ENCODE measurements at places on chromosomes 1 and 21.

- H3K4me1 ChIP-seq, result peaks cover 6% of the 10 kb centered on the region
- no peaks in the 10 kb centered on the region for H3K36me3 ChIP-seq
- H3K27ac ChIP-seq, result no peak overlapping the region
- H3K27me3 ChIP-seq, result no peaks in the 10 kb centered on the region
Measured at GRCh38 chr1:109892561-109893368, 17.9 kb upstream of the CSF1 start.

DNA sequence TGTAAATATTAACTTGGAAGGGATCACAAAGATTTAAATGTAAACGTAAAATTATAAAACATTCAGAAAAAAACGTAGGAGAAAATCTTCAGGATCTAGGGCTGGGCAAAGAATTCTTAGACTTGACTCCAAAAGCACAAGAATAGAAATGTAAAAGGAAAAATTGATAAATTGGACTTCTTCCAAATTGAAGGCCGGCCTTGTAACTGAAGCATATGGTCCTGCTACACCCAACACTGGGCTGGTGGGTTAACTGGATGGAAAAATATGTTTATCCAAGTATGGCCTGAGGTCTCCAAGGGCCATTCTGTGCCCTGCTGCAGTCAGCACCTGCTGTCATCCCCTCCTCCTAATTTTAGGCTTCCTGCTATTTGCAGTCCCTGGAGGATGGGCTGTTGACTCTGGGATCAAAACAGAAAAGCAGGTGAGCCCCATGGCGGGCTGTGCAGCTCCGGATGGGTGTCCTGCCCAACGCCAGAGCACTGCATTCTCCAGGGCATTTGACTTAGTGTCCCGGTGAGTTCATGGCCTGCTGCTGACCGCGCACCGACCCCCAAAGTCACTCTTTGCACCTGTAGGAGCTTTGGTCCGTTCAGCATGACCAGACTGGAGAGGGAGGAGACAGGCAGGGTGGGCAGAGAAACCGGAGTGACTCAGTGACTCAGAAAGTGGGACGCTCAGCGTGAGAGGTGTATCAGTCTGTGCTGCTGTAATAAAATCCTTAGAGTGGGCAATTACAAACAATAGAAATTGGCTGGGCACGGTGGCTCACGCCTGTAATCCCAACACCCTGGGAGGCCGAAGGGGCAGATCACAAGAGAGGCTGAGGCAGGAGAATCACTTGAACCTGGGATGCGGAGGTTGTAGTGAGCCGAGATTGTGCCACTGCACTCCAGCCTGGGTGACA is 6.1 kb upstream of the AIRE start:
- H3K4me1 ChIP-seq, result no peaks in the 10 kb centered on the region
- no peaks in the 10 kb centered on the region for H3K27me3 ChIP-seq
- DNase-seq, result no peak
- H3K4me3 ChIP-seq, result no peak overlapping the region

GRCh38 chr1:228081144-228081543 is 1.4 kb upstream of the ARF1 start:
- peaks cover 27% of the 10 kb centered on the region for H3K36me3 ChIP-seq
- DNase-seq, result no peak
- H3K27me3 ChIP-seq, result no peaks in the 10 kb centered on the region
- peaks cover 54% of the 10 kb centered on the region for H3K4me1 ChIP-seq
- H3K4me3 ChIP-seq, result peak overlapping the region; percentile 91

DNA sequence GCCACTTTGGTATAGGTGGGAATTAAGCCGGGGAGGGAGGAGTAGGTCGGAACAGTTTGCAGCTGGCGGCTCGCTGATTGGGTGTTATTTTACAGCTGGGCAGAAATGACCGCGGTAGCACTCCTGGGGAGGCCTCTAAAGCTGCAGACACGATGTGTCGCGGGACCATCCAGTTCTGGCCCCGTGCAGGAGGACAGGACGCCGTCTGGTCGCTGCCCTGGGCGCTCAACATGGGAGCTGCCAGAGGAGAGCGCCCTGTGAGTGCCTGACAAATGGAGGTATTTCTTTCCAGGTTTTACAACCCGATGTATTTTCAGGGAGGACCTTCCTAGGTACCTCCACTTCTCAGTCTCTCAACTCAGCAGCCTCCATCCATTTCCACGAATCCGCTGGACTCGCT is 46.2 kb downstream of the CDC7 start:
- H3K4me3 ChIP-seq, result no peak overlapping the region
- H3K4me1 ChIP-seq, result peaks cover 80% of the 10 kb centered on the region
- peak overlapping the region; percentile 94 for H3K27ac ChIP-seq
- no peaks in the 10 kb centered on the region for H3K27me3 ChIP-seq
- DNase-seq, result no peak

GRCh38 chr1:41546833-41547135 is 62.3 kb upstream of the EDN2 start:
- no peak for DNase-seq
- no peak overlapping the region for H3K4me3 ChIP-seq
- peaks cover 7% of the 10 kb centered on the region for H3K4me1 ChIP-seq
- no peak overlapping the region for H3K27ac ChIP-seq
- H3K36me3 ChIP-seq, result peaks cover 11% of the 10 kb centered on the region

DNA sequence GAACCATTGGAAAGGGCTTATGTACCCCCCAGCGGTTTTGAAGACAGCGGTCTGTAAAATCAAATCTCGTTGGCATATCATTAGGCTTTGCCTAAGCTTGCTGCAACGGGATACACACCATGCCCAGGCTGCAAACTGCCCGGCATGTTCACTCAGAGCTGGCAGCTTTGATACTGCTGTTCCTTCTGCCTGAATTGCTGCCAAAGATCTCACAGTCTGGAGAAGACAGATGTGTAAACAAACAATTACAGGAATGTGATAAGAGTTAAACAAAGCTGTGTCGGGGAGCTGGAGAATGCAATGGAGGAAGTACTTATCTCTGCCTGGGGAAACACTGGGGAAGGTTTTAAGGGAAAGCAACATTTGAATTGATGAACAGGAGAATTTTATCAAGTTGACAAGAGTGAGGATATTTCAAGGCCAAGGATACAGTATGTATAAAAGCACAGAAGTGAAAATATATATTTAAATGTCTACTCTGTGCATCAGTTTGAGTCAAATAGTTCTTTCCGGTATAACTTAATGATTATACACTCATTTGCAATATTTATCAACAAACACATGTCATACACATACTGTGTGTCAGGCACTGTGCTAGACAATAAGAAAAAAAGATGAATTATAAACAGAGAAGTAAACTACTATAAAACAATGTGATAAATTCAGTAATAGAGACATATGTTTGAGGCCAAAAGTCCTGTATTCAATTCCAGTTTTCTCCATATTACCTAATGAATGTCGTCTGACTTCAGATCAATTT is 29.9 kb downstream of the CHML start:
- no peaks in the 10 kb centered on the region for H3K27me3 ChIP-seq
- DNase-seq, result no peak
- H3K4me1 ChIP-seq, result no peaks in the 10 kb centered on the region
- no peak overlapping the region for H3K27ac ChIP-seq
- H3K36me3 ChIP-seq, result no peaks in the 10 kb centered on the region

- H3K4me1 ChIP-seq, result no peaks in the 10 kb centered on the region
- H3K4me3 ChIP-seq, result no peak overlapping the region
- H3K27ac ChIP-seq, result no peak overlapping the region
Measured at GRCh38 chr1:47374501-47374900, 40.9 kb downstream of the CMPK1 start.

DNA sequence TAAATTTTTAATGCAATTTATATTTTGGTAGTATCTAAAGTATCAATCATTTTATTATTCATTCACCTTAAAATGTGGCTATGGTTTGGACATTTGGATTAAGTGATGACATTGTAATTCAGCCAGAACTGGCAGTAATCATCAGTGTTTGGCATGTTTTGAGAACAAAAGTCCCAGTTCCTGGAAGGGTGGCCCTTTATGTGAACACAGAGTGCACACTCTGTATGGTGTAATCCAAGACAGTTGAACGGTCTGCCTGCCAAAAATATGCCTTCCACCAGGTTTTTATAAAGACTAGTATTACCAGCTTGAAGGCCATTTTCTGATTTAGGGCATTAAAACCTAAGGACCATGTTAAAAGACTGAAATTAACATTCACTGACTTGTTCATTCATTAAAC is 448.7 kb downstream of the LTN1 start:
- no peaks in the 10 kb centered on the region for H3K27me3 ChIP-seq
- no peaks in the 10 kb centered on the region for H3K4me1 ChIP-seq
- H3K4me3 ChIP-seq, result no peak overlapping the region
- DNase-seq, result no peak
- no peak overlapping the region for H3K27ac ChIP-seq
- no peaks in the 10 kb centered on the region for H3K36me3 ChIP-seq

DNA sequence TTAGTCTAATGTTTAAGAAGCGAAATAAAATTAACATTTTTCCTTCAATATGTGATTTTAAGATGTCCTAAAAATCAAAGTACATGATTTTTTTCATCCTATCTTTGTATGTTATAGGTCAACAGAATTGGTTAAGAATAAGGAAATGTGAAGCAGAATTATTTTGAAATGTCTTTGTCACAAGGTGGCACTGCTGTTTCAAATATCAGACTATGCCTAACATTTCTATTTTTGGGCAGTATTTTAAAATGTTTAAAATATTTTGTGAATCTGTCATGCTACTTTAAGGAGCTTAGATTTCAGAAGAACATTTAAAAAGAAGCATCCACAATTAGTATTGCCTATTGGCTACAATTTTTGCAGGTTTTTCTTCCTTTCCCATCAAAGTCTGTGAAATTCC is 38.7 kb downstream of the AMY1C start:
- no peaks in the 10 kb centered on the region for H3K27me3 ChIP-seq
- H3K4me1 ChIP-seq, result no peaks in the 10 kb centered on the region
- DNase-seq, result no peak
- no peak overlapping the region for H3K27ac ChIP-seq

GRCh38 chr1:87305762-87306161 is 22.9 kb upstream of the LMO4 start:
- no peak overlapping the region for H3K27ac ChIP-seq
- peaks cover 58% of the 10 kb centered on the region for H3K27me3 ChIP-seq
- H3K36me3 ChIP-seq, result no peaks in the 10 kb centered on the region
- DNase-seq, result no peak
- H3K4me1 ChIP-seq, result no peaks in the 10 kb centered on the region
- no peak overlapping the region for H3K4me3 ChIP-seq

DNA sequence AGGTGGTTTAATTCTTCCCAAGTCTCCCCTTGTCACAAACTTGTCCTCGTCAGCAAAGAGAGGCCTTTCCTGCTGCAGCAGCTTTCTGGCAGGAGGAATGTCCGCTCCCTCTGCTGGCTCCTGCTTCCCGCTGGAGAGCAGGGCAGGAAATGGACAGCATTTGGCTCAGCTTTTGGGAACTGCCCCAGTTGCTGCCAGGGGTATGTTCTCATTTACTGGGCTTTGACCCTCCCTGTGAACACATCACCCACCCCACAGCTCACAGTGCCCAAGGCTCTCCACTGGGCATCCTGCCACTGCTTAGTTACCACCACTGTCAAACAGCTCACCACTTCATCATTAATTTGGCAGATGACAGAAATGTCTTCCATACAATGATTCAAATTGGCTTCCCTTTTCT is 75.4 kb downstream of the MRPL37 start:
- no peaks in the 10 kb centered on the region for H3K27me3 ChIP-seq
- peaks cover 48% of the 10 kb centered on the region for H3K4me1 ChIP-seq
- H3K27ac ChIP-seq, result no peak overlapping the region

DNA sequence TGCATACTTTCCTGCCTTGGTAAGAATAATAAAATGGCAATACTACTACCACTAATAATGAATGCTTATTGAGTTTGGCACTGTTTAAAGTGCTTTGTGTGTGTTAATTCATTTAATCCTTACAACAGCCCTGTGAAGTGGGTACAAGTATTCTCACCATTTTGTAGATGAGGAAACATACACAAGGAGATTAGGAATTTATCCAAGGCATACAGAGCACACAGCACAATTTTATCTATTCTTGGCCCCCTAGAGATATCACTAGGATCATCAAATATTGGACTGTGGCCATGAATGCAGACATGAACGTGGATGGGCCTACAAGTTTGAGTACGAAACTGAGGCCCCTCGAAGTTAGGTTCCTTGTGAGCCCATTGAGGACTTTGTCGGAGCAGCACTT is 39.5 kb downstream of the TENT5C start:
- DNase-seq, result no peak
- no peak overlapping the region for H3K27ac ChIP-seq
- peaks cover 36% of the 10 kb centered on the region for H3K4me1 ChIP-seq
- H3K4me3 ChIP-seq, result no peak overlapping the region
- no peaks in the 10 kb centered on the region for H3K36me3 ChIP-seq

- no peak overlapping the region for H3K4me3 ChIP-seq
- H3K36me3 ChIP-seq, result no peaks in the 10 kb centered on the region
- no peak for DNase-seq
- no peaks in the 10 kb centered on the region for H3K4me1 ChIP-seq
- H3K27me3 ChIP-seq, result no peaks in the 10 kb centered on the region
Measured at GRCh38 chr1:3245768-3246167, 176.8 kb downstream of the PRDM16 start.

- H3K4me3 ChIP-seq, result no peak overlapping the region
- no peak for DNase-seq
- H3K27ac ChIP-seq, result no peak overlapping the region
Measured at GRCh38 chr1:167135281-167135840, 41.5 kb downstream of the STYXL2 start.

GRCh38 chr1:232033285-232033684 is 406.7 kb downstream of the DISC1 start:
- no peaks in the 10 kb centered on the region for H3K27me3 ChIP-seq
- H3K27ac ChIP-seq, result no peak overlapping the region
- H3K36me3 ChIP-seq, result no peaks in the 10 kb centered on the region
- H3K4me1 ChIP-seq, result no peaks in the 10 kb centered on the region
- no peak for DNase-seq

DNA sequence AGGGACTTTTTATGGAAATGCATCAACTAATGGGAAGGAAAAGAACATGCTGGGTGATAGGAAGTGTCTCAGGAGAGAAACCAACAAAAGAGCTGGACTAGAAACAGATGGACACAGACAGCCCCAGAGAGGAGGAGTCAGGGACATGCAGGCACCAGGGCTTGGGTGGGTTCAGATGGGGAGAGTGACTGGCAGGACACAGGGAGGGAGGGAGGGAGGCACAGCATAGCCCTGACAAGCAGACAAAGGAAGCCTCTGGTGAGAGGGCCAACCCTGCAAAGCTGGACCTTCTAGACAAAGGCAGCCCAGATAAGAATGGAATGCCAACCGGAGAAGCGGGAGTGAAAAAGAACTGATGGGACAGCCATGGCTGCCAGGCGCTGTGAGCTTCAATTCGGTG is 568.8 kb downstream of the AJAP1 start:
- H3K27me3 ChIP-seq, result peaks cover 70% of the 10 kb centered on the region
- no peak overlapping the region for H3K27ac ChIP-seq
- no peaks in the 10 kb centered on the region for H3K4me1 ChIP-seq
